ENCODE measurements at places on chromosomes 4 and X.

DNA sequence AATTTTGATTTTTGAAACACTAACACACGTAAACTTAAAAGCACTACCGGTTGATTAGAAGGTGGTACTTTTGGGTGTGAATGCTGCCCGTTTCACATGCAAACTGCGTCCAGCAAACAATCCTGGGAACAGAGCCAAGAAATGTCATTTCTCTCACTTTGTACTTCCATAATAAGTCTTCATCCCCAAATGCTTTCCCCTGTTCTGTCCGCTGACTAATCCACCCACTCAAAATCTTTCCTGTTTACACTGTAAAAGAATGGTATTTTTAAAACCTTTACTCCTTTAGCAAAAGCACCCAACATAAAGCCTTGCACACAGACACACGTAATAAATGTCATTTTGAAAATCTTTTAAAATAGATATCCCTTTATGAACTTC is 39.1 kb upstream of the PDLIM5 start:
- no peak for DNase-seq

- DNase-seq, result no peak
Measured at GRCh38 chr4:181896614-181897013, 346.6 kb upstream of the TENM3 start.

DNA sequence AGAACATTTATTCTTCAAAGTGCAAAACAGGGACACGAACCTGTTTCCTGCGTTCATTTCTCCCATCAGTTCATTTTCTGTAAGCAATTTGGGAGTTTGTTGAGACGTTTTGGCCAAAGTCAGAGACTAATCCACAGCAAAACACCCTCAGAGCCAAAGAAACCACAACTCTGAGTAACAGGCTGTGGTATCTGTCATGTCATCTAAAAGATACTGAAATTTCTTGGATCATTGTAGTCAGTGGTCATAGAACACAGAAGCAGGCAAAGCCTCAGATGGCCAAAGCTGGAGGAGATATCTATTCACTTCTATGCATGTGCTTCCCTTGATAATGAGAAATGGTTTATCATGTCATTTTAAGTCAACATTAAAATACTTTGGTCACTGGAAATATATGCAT is 485.6 kb upstream of the GALNT7 start:
- DNase-seq, result no peak

DNA sequence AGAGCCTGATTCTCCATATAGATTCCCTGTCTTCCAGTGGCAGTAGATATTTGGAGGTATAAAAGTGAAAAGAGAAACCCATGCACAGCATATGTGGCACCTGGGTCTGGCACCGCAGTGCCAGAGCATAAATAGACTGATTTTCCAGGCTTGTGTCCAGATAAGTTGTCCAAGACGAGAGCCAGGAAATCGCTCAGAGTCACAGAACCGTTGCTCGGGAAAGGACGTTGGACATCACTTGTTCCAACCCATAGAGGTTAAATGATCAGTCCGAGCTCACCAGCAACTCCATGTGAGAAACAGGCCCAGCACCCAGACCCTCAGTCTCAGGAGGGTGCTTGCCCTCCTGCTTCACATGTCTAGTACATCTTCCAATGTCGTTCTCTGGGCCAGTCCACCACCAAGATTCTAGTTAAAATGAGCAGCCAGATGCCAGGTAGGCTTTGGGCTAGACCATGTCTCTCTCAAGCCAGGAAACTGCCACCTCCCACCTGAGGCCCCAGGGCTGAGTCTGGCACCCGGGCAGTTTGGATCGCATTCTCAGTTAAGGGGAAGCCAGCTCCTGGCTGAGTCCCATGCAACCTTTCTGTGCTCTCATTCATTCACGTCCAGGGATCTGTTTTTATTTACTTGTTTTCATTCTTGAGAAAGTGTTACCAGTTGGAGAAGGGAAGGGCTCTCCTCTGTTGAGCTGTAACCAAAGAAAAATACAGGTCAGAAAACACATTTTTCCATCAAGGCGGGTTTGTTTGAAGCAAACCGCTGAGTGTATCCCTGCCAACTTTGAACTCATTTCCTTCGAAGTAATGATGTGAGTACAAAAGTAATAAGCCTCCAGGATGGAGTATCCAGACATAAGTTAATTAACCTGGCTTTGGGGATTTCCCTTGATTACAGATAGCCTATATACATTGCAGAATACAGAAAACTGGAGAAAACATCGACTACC is 91.7 kb downstream of the PHOX2B start:
- DNase-seq, result no peak

DNA sequence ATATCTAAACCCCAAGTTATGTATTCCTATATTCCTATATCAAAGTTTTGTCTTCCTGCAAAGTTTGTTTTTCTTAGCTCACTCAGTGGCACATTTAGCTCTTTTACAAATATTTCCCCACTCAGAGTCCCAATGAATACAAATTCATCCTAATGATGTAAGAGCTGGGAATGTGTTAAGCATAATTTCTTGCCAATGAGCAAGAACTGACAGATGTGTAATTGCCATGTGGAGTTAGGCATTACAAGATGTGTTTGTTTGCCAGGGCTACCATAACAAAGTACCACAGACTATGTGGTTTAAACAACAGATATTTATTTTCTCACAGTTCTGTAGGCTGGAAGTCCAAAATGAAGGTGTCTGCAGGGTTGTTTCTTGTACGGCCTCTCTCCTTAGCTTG is 302.1 kb downstream of the KCTD8 start:
- DNase-seq, result no peak

DNA sequence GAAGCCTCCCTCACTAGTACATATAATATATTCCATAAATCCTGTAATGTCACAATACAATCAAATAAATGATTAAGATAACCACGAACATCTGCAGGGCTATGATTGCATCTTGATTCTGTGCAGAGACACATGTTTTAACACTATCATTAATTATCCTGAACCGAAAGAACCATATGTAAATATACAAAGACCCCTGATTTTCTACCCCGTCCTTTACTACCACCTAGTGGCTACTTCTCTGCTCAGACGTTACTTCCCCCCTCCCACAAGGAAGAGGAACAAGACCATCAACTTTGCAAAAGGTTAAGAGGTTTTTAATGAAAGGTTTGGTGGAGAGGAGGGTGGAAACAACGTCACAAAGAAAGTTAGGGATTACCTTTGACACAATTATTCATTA is 134.0 kb downstream of the COL4A6 start:
- no peak for DNase-seq

- DNase-seq, result no peak
Measured at GRCh38 chrX:25156323-25156722, 140.6 kb upstream of the ARX start.

DNA sequence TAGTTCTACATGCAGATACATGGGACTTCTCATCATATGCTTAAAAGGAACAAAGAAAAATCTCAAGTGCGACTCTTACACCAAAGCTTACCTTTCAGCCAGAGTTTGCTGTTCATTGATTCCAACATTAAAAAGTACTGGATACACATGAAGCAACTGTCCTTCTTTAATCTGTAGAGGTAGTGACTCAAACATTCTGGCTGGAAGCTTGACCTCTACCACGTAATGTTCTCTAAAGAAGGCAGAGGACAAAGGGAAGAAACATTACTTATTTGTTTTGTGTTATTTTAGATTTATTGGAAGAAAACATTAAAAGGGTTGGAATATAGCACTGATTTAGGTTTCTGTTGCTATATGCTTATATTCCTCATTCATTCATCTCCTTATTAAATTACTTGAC is 476.1 kb downstream of the IL15 start:
- no peak for DNase-seq

GRCh38 chr4:73281396-73281795 is 22.8 kb upstream of the ANKRD17 start:
- DNase-seq, result no peak

GRCh38 chr4:8451440-8452182 is 11.0 kb downstream of the TRMT44 start:
- DNase-seq, result no peak

- no peak for DNase-seq
Measured at GRCh38 chrX:20664774-20665173, 398.1 kb upstream of the RPS6KA3 start.

DNA sequence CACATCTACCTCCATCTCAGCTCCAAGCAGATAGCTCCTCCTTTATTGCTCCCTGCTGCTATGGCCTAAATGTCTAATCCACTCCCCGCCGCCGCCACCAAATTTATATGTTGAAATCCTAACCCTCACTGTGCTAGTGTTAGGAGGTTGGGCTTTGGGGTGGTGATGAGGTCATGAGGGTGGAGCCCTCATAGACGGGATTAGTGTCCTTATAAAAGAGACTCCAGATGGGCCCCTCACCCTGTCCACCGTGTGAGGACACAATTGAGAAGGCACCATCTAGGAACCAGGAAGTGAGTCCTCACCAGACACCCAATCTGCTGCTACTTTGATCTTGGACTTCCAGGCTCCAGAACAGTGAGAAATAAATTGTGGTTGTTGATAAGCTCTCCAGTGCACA is 13.6 kb upstream of the TBC1D14 start:
- no peak for DNase-seq

GRCh38 chr4:8250637-8251036 is 18.9 kb upstream of the HTRA3 start:
- DNase-seq, result no peak
